Caco-2 (cell line): ENCODE measurements at places on chromosomes 11 and 22. TPM values are rescaled to one million over a fixed set of nuclear protein-coding genes. Genes with fewer than 3 reads are reported as not detected.

DNA sequence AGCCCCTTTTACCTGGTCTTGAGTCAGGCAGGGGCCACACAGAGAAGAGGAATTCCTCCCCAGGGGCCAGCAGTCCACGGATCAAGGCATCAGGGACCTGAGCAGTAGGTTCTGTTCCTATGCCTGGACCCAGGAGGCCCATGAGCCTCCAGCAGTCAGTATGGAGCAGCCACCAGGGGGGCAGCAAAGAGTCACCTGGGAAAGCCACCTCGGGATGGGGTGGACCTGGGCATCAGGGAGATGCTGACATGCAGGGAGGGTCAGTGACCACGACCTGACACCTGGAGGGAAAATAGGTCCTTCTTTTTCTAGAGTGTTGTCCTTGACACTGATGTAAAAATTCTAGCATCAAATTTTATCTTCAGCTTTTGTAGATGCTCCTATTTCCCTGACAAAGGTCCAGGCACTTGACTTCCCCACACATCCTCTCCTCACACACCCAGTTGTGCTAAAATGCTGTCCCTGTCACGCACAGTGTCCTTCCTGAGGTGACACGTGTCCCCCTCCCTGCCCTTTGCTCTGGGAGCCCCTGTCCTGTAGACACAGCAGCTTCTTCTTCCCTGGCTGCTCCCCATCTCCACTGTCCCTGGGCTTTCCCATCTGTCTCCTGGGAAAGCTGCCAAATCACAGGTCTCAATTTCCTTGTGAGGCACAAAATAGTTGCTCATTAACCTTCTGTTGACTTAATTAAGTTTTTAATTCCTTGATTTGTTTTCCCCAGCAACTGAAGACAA lies 70.0 kb upstream of the IGLL5 start:
- no peak for DNase-seq

GRCh38 chr11:10323793-10324170 lies 18.9 kb downstream of the ADM start:
- DNase-seq, result no peak

DNA sequence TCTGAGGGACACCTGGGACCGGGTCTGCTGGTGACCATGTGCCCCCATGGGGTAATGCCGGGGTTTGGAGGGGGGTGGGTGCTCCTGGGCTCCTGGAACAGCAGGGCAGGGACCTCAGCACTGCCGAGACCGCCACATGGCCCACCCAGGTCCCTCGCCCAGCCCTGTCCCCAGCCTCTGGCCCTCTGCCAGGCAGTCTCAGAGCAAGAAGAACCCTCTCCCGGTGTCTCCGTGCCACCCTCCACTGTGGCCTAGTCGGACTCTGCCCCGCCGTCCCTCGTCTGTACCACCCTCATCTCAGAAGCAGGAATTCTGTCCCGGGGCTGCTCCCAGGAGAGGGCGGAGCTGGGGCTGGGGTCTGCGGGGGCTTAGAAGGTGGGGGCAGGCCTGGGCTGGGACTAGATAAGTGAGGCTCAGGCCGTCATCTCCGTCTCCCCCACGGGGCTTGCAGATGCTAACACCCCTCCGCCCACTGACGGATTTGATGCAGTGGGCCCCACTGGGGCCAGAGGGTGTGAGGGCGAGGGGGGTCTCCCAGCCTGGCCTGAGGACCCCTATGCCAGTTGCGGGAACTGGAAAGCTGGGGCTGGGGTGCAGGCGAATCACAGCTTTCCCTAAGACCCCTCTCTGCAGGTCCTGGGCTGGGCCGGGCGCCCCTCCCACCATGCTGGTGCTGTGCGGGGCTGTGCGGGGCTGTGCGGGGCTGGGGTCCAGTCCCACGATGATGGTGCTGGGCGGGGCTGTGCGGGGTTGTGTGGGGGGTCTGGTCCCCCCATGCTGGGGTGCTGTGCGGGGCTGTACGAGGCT lies 1.1 kb downstream of the MUC5AC start:
- no peak for DNase-seq

DNA sequence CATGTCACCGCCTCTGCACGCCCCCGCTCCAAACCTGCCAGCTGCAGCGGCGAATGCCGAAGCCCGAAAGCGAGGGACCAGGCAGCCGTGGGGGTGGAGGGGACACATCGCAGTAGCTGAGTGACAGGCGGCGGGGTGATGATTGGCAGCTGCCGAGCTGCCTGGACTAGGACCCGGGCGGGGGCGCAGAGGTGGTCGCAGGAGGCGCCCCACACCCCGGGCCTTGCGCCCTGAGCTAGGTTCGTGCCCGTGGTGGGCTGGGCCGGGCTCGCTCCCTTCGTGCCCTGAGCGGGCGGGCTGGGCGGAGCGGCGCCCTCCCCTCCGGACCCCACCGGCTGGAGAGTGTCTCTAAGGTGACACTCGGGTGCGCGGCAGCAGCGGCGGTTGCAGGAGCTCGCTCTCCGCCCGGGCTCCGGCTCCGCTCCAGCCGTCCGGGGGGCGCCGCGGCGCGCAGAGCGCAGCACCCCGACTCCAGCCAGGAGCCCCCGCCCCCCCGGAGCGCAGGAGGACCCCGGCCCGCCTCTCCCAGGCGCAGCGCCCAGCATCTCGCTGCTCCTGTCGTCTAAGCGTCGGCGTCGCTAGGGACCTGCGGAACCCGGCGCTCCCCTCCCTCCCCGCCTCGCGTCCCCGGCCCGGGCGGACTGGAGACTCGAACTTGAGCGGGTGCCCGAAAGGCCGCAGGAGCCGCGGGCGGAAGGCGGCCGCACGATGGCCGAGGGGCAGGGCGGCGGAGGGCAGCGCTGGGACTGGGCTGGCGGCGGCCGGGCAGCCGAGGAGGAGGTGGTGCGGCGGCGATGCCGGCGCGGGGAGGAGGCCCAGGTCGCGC lies 14.5 kb upstream of the DGKZ start:
- peak; percentile 29 for DNase-seq

GRCh38 chr22:46754110-46754799 lies 8.2 kb upstream of the TBC1D22A start:
- DNase-seq, result no peak

DNA sequence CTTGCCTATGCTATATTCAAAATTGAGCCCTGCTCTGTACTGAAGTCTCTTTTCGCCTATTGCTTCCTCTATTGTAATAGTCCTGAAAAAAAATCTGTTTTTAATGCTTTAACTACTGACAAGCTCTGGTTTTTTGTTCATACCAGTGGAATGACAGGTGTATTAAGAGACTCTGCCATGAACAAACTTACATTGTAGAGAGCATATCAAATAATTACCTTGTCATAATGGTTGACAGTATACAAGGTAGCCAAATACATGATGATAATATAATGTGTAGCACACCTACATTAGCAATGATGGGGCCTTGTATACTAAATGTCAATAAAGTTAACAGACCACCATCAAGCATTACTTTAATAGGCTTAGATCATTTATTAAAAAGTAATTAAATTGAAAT lies 175.0 kb downstream of the DYNC2H1 start:
- no peak for DNase-seq

- DNase-seq, result no peak
Observed at GRCh38 chr22:33028234-33028633, 29.9 kb downstream of the SYN3 start.

GRCh38 chr11:2927851-2928604 lies 1.2 kb downstream of the PHLDA2 start:
- DNase-seq, result no peak

DNA sequence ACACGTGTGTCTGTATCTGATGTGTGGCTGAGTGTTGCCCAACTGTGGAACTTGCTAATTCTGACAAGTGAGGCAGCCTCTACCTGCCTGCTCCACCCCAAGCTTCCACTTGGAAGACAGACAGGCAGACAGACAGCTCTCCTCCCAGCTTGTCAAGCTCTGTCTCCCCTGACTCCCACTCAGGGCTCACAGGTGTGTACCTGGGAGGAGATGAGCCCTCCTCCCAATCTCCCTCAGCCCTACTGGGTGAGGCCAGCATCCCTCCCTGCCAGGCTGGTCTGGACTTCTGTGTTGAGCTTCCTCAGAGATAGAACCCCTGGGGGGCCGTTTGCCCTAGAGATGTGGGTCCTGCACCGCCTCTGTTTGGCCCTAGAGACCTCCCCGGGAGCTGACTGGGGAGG lies 1.0 kb upstream of the CHRM1 start:
- no peak for DNase-seq

DNA sequence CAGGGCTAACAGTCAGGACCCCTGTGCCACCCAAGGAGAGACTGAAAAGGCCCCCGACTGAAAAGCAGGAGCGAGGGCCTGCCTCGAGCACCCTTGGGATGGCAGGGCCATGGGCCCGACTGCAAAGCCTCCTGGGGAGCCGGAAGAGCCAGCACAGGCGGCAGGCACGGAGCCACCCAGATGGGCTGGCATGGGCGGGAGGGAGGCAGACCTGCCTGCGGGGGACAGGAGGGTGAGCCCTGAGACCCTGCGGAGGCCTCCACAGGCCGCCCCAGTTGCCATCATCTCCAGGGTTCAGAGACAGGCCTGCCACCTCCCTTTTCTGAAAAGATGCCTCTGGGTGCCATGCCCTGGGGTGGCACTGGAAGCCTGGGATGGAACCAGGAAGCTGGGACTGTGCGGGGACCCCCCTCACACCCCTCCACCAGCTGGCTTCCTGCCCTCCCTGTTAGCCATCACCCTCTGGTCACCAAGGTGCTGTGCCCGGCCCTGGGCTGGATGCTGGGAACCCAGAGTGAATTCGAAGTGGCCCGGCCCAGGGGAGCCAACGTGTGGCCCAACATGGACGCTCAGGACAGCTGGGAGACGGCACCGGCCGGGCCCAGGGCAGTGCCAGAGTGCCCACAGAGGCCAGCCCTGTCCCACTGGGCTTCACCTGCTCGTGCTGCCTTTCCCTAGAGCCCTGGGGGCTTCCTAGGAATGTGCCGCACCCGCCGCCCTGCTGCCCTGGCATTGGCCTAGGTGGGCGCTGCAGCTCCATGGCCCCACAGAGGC lies 13.8 kb downstream of the TSPAN32 start:
- peak; percentile 27 for DNase-seq

- DNase-seq, result peak; percentile 42
Observed at GRCh38 chr11:9550191-9550628, 23.3 kb upstream of the WEE1 start.

- DNase-seq, result no peak
Observed at GRCh38 chr11:116833491-116833815, 3.7 kb downstream of the APOC3 start.

DNA sequence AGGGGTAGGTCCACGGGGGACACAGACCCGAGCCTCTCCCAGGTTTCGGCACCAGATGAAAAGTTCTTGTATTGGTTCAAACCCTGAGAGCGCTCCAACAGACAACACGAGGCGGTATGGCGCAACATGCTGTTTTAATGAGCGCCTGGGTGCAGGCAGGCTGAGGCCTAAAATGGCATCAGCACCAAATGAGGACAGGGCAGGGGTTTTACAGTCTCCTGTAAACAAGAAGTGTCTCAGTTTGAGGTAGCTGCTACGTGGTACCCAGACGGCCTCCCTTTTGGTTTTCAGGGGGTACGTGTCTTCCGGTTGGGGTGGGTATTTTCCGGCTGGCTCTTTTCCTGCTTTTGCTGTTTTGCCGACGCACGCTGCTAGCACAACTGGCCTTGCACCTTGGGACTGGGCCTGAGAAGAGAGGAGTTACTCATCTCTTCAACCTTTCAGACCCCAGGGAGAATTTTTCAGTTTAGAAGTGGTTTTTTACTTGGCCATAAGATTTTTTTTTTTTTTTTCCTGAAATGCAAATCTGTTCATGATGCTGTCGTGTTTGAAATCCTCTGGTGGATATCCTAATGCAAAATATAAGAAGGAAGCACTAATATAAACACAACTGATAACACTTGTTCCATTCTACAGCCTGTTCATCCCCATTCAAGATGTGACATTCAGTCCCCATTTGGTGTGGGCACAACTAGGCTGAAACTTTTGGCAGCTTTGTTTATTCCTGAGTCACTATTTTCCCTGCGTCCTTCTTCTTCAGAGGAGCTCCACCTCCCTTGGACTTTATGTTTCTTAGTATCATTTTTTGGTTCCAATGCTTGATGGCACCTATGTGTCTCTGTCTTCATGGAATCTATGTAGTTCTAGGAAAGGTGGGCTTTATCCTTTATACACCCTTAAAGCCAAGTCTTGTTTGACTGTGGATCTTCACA lies 6.5 kb downstream of the PPFIBP2 start:
- DNase-seq, result no peak

GRCh38 chr11:126277780-126278179 lies 5.1 kb upstream of the TIRAP start:
- no peak for DNase-seq

GRCh38 chr22:38674888-38675287 lies 6.9 kb upstream of the TOMM22 start:
- DNase-seq, result no peak

GRCh38 chr11:4480577-4481239 lies 1.7 kb upstream of the OR52K1 start:
- DNase-seq, result no peak

GRCh38 chr11:26478710-26479109 lies 93.4 kb downstream of the MUC15 start:
- DNase-seq, result no peak

GRCh38 chr22:31139866-31140716 lies at the start of gene PLA2G3:
Gene PLA2G3 (minus strand): TSS chr22:31140508. CDS start chr22:31140354, 154 bp downstream.
- DNase-seq, result no peak

- no peak for DNase-seq
Observed at GRCh38 chr22:47228767-47229166, 466.3 kb downstream of the TBC1D22A start.

DNA sequence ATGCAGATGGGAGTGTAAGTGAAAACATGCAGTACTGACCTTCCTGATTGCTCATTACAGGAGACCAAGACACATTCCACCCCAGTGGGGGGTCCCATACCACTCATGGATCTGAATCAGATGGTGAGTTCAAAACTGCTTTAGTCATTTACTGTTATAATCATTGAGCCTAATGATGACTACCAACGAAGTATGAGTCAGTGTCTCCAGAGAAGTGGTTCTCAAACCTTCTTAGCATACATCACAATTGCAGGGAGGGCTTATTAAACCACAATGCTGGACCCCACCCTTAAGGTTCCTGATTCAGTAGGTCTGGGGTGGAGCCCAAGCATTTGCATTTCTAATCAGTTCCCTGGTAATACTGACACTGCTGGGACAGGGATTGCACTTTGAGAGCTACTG lies 75.8 kb downstream of the CD44 start:
- no peak for DNase-seq

TRPT1 gene
- 32.1 and 36.8 TPM in 2 replicates for total RNA-seq

SLC7A4 gene
- 1.9 and 2.1 TPM in 2 replicates for total RNA-seq

CRYBB3 gene
- 0.65 TPM in 1 of 2 replicates, not detected in the other for total RNA-seq

SAA4 gene
- not detected in 2 replicates for total RNA-seq

IFITM10 gene
- total RNA-seq, result 1.3 and 2.7 TPM in 2 replicates

ISX gene
- total RNA-seq, result 4.7 and 5.6 TPM in 2 replicates

RGL4 gene
- total RNA-seq, result not detected in 2 replicates

RTN4RL2 gene
- total RNA-seq, result 5.5 and 5.6 TPM in 2 replicates

PRG3 gene
- total RNA-seq, result not detected in 2 replicates
